AG08395 (cell line): ENCODE measurements at places on chromosomes 12 and 14.

DNA sequence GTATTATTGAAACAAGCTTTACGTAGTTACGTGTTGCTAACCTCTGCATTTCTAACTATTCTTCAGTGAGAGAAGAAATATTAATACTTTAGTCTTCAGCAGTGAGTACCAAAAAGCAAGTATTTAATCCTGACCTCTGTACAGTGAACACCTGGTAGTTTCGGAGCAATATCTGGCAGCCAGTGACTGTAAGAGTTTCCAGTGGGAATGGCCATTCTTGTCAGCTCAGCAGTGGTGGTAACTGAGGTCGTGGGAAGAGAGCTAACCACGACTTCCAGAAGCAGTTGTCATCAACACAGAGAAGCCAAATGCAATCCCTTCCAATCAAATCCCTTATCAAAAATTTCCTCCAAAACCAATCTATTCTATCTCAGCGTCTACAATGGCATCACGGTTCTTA lies 1500.2 kb upstream of the FLRT2 start:
- no peak for DNase-seq

DNA sequence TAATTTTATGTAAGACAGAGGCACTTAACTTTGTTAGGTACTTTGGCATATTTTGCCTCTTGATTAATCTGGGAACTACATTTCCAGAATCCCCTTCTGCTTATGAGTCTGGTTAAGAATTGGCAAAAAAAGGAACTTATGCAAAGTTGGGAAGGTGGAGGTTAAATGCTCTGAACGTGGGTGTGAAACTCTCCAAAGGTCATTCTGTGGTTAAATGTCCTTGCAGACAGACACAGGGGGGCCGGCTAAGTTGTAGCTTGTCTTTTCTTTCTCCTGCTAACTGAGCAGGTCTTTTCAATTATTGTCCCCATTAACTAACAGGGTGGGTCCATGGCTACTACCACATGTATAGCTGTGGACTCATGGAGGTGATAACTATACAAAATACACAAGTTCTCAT lies 248.6 kb upstream of the NOVA1 start:
- no peak for DNase-seq

DNA sequence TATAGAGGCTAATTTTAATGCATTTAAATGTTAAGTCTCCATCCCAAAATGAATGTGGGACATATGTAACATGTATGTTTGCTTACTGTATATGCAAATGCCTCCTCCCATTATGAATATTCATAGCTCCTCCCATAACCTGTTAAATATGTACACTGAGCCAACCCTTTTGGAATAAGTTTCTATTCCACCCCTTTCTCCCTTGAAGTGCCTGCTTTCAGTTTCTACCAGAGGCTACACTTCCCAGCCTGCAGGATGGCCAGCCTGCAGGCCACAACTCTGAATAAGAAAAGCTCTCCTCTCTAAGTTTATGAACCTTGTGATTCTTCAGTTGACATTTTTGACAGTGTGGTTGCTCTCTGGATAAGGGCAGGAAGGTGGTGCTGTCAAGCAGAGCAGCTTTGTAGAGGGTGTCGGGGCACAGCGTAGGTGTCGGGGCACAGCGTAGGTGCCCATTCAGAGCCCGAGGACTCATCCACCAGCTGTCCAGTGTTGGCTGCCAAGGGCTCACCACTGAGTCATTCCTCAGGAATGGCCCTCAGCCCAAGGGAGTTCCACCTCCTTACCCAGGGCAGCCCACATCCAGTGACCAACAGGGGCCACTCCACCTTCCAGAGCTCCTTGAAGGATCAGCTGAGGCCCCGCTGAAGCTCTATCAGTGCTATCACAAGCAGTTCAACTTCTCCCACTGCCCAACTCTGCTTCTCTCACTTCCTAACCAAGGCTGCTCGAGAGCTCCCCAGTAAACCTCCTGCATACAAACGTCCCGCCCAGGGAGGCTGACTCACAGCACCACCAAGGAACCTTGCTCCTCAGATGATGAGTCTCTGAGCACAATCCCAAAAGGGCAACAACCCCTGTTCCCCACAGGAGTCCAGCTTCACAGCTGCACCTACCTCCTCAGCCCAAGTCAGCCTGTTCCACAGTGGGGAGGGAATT lies 31.4 kb downstream of the VWF start:
- peak; percentile 91 for DNase-seq

- no peak for DNase-seq
These were observed 29.5 kb downstream of the ACTN1 start for GRCh38 chr14:68949601-68949965.

GRCh38 chr12:85805654-85806053 lies 30.6 kb downstream of the RASSF9 start:
- DNase-seq, result peak; percentile 58

DNA sequence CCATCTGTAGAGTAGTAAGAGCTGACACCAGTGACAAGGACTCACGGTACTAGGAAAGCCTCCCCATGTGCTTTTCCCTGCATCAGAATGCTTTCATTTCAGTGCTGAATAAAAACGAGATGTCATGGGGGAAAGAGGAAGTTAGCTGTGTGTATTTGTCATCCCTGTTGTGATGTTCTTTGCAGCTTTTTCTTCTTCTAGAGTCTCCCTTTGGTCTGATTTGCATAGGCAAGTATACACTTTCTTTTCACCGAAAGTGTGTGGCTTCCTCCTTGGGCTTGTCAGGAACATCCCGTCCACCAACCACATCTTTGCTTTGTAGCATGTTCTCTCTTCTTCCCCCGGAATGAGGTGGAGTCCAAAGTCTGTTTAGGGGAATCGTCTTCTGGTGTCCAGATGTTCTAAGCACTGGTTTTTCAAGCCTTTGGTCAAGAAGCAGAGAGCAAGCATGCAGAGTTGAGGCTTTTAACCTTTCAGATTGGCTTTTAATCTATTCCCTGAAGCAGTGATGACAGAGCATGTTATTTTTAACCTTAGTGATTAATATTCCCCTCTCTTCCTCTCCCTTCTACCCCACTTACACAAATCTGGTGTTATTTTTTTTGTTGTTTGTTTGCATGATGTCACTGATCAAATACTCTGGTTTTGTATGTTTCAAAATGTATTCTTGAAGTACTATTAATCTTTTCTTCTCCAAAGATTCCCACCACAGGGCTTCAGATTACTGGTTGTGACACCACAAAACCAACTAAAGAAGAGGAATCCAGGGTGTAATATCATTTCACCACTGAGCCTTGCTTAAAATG lies 163.4 kb downstream of the SAMD4A start:
- DNase-seq, result peak; percentile 72

- no peak for DNase-seq
These were observed 13.0 kb upstream of the NFATC4 start for GRCh38 chr14:24355009-24355408.

GRCh38 chr12:123397400-123397799 lies 13.5 kb downstream of the KMT5A start:
- peak; percentile 38 for DNase-seq

DNA sequence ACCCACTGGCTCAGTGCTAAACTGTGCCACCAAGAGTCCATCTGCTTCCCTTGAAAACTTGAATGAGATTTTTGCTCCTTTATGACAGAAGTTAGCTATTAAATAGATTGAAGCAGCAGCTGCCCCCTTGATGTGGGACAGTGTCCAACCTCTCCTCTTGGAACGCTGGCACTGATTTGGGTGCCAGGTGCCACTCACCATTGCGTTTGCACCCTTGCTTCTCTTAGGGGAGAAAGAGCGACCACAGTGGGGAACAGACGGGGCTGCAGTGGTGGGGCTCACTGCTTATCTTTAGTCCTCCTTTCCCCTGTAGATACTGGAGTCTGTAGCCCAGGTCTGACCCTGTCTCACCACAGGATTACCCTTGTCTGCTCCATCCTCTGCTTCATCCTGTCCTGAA lies 9.4 kb downstream of the EP400 start:
- DNase-seq, result no peak

DNA sequence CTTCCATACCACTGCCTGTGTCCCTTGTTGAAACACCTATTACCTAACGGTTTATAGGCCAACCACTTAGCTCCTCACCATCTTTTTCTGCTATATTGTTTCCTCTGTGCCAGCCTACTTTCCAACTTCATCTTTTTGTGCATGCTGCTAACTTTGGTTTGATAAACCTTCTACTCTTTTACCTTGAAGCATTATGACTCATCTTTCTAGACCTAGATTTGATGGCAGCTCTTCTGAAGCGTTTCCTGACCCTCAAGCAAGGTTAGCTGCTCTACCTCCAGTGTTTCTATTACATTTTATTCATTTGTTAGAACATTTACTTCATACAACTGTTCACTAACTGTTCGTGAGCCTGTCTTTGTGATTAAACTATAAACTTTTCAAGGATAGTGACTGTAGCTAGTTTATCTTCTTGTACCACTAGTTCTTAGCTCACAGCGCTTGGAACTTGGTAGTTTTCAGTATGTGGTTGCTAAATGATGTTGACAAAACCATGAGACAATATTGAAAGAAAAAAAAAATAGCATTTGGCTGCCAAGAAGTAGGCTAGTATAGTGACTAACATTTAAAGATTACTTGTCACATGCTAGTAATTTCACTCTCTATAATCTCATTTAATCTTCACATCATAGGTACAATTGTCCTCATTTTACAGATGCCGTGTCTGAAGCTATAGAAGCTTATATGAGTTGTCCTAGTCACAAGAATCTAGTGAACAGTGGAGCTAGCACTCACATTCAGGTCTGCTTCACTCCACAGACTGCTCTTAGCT lies 79.5 kb downstream of the APAF1 start:
- no peak for DNase-seq
